ENCODE measurements at places on chromosomes 6 and 20.

DNA sequence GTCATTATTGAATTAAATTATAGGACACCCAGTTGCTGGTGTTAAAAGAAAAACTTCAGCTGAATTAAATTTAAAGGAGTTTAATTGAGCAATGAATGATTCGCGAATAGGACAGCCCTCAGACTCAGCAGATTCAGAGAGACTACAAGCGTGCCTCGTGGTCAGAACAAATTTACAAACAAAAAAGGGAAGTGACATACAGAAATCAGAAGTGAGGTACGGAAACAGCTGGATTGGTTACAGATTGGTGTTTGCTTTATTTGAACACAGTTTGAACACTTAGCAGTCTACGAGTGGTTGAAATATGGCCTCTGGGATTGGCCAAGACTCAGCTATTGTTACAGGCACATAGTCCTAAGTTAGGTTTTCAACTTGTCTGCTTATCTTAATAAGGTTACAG, 25.8 kb upstream of the TNFRSF21 start:
- DNase-seq, result no peak

- no peak for DNase-seq
Observed at GRCh38 chr20:33521461-33521860, 31.6 kb downstream of the CBFA2T2 start.

GRCh38 chr6:98927534-98927933, 20.2 kb downstream of the FBXL4 start:
- no peak for DNase-seq

- DNase-seq, result no peak
Observed at GRCh38 chr6:98433325-98434056, 400.9 kb upstream of the POU3F2 start.

GRCh38 chr6:1535295-1535694, 74.4 kb upstream of the FOXC1 start:
- no peak for DNase-seq

DNA sequence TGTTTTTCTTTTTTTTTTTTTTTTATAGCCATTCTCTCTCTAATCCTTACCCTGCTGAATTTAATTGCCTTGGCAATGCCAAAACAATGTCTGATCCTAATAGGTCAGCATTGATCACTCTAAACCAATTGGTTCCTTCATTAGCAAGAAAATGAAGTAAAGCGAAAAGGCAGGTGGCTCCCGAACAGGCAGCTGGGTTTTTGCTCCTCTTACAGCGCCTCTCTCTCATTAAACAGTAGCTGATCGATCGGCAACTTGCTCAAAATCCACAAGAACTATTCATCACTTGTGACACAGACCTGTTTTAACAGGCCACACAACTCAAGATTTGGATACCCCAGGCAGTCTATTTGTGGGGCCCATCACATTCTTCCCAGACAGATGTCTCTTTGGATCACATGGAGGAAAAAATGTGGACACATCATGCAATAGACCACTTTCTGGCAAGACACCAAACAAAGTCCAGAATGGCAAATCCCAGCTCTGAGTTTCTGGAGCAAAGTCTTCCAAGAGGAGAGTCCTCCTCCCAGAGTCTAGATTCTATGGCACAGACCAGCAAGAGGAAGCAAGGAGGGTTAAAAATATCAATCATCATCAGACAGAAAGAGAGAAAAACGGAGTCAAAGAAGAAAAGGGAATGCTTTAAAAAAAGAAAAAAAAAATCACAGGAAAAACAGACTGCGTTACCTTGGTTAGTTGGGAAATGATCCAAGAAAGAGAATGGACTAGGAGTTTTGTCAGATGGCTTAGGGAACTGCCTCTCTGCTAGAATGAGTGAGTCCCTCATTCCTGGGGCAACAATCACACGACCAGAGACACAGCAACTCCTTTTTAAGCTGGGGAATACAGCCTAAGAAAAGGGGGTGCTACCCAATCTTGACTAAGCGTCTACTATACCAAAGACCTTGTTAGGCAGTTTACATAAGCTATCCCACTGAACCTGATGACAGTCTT, 247.8 kb downstream of the BTBD9 start:
- peak; percentile 19 for DNase-seq

DNA sequence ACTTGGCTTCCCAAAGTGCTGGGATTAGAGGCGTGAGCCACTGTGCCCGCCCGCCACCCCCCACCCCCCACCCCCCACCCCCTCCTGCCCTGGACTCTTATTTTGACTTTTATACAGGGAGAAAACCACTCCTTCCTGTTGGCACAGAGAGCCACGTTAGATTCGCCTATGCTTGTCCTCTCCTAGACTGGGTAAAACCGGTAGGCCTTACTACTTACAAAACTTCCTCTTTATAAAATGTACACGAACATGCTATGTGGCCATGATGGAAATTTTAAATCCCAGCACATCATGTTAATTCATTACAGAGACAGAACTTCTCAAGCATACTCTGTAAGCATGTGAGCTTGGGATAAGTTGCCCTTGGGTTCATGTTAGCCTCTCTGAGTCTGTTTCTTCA, 124.2 kb downstream of the SLC24A3 start:
- DNase-seq, result no peak

GRCh38 chr6:100475554-100476320, 11.0 kb upstream of the SIM1 start:
- peak; percentile 45 for DNase-seq

DNA sequence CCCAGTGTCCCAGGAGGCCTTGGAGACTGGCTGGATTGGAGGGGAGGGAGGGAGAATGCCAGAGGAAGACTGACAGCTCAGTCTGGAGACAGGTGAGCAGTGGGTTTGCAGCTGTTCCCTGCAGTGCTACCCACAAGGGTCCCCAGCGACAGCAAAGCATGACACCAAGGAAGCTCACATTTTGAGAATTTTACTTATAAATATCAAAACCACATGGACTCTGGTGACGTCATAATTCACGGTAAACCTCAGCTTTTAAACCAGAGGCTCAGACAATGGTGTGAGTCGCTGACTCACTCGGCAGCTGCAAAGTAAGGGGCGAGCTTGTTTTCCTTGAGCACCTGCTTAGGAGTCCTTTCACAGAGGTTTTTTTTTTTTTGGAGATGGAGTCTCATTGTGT, 65.2 kb downstream of the THBS2 start:
- peak; percentile 99 for DNase-seq

- DNase-seq, result no peak
Observed at GRCh38 chr6:110392727-110393126, 22.6 kb downstream of the DDO start.

DNA sequence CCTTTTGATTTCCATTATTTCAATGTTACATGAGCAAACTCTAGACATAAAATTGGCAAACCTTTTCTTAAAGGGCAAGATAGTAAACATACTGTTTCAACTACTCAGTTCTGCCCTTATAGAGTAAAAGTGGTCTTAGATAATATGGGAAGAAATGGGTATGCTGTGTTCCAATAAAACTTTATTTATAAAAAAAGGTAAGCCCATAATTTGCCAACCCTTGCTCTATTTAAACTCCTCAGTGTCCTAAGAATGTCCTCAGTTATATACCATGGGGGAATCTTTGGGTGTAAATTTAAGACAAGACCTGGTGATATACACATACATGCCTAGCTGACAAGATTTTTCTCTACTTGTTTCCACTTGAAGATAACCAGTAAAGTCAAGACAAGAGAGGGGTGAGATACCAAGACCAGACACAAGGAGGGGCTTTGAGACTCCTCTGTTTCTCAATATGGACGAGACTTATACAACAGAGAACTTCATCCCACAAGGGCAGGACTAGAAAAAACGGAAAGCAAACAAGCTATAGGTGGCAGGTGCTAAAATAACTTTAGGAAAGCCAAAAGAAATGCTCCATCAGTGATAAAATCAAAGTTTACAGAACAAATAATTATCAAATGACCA, 10.5 kb downstream of the SNX3 start:
- peak; percentile 44 for DNase-seq

DNA sequence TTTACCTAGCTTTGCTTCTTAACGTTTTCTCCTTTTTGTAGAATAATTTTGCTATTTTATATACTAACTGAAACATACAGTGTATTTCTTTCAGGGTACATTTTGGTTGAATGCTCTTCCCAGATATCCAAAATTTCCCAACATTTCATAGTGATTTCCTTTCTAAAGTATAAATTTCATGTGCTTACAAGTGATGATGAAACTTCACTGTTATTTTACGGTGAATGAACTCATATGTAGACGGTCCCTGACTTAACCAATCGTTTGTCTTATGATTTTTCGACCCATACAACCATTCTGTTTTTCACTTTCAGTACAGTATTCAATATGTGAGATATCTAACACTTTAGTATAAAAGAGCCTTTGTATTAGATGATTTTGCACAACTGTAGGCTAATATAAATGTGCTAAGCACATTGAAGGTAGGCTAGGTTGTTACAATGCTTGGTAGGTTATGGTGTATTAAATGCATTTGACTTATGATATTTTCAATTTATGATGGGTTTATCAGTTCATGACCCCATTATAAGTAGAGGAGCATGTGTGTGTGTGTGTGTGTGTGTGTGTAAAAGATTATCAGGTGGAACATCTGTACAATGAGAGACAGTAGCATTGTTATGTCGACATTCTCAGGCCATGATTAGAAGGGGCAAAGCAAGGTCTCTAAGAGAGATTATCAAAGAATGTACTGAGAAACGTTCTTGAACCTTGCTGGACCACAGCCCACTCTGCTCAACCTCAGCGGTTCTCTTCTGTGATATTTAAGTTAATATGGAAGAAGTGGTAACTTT, 20.9 kb downstream of the HIVEP1 start:
- DNase-seq, result no peak

GRCh38 chr6:158991017-158991723, 8.8 kb downstream of the RSPH3 start:
- DNase-seq, result no peak

Data from fibroblast of mammary gland (primary cell).